Psoas muscle (tissue), 8 donors: ENCODE measurements at places on chromosomes 7 and 10. TPM values are rescaled to one million over a fixed set of nuclear protein-coding genes. Genes with fewer than 3 reads are reported as not detected.

GRCh38 chr7:135877805-135878204 lies 99.4 kb downstream of the MTPN start:
- DNase-seq, result no peak

GRCh38 chr10:43160046-43160920 lies 22.0 kb downstream of the CSGALNACT2 start:
- no peak for DNase-seq

Gene FAM24B
- total RNA-seq, result 0.74 TPM

DNA sequence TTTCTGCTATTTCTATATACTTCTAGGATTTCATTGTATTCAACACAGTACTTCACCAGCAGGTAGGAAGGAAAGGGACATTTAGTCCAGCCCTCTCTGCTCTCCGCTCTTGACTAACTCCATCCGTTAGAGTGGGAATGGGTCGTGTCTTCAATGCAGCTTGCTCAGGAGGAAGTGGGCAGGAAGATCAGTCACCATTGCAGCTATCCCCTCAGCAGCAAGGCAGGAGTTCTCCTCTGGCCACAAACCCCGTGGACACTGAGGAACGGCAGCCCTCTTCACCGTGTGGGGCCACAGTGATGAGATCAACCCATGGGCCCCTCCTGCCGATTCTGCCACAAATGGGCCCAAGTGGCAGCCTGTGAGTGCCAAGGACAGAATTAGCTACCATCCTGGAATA lies 30.2 kb upstream of the IKZF1 start:
- DNase-seq, result no peak

DNA sequence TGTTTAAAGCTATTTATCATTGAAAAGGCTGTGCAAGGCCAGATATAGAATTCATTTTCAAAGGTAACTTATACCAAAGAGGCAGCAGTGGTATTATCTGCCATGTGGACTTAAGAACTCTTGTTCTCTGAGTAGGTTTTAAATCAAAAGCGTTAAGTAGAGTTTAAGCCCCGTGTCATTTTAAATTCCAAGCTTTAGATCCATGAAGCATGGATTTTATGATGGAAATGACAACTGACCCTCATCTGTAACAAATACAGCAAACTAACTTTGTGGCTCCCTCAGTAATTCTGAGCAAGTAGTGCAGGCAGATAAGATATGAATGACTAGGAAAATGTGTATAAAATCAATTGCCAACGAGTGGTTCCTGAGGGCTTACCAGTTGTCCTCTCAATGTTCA lies 247.0 kb downstream of the WDR11 start:
- DNase-seq, result no peak

GRCh38 chr10:100656454-100656853 lies 88.9 kb upstream of the PAX2 start:
- DNase-seq, result no peak

DNA sequence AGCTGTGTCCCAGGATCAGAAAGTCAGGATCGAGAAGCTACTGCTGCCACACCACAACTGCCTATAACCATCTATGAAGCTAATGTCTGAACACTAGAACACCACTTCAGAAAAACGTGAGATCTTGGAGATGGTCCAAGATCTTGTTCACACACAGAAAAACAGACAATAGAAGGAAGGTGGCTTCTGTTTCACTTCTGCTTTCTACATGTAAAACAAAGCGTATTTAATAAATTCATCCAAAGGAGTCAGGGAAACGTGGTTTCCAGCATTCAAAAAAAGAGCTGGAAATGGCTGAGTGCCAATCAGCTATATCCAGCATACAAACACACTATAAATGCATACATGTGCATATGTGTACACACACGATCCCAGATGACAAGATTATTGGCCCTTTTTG lies 70.2 kb upstream of the CCDC71L start:
- no peak for DNase-seq

DNA sequence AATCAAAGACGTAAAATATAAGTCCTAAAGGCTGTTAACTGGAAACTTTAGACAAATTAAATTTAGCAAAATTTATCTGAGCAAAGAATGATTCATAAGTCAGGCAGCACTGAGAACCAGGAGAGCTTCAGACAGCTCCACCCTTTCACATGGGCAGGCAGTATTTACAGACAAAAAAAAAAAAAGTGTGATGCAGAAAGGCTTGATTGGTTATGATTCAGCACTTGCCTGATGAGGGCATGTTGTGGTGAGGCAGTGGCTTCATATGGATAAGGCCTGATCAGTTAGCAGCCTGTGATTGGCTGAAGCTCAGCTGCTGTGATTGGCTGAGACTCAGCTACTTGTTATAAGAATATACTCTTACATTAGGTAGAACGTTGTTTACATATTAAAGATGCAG lies 495.4 kb upstream of the POM121L12 start:
- DNase-seq, result no peak

Gene TMEM270
- total RNA-seq, result not detected

DNA sequence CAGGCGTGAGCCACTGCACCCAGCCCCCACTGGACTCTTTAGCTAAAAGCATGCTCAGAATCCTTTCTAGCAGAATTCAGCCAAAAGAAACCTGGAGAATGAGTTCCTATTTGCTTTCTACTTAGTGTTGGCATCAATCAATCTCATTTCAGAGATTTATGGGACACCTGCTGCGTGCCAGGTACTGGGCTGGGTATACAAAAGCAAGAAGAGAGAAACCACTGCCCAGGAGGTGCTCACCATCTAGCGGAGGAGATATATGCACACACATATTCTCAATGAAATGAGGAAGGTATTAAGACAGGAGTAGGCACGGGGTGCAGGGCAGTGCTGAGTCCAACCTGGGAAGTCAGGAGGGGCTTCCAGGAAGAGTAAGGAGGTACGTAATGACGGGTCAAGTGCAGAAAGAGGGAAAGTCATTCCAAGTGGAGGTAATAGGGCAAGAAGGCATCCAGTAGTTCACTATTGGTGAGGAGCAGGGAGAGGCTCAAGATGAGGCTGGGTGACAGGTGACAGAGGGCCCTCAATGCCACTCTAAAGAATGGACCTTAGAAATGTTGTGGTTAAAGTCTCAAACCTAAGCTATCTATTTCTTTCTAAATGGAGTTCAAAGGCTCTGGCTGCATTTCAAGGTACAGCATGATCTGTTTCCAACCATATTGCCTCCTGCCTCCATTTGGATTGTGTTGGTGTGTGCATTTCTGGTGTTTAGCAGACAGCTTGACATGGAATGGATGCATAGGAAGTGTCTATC lies 22.1 kb downstream of the ABLIM1 start:
- no peak for DNase-seq

DNA sequence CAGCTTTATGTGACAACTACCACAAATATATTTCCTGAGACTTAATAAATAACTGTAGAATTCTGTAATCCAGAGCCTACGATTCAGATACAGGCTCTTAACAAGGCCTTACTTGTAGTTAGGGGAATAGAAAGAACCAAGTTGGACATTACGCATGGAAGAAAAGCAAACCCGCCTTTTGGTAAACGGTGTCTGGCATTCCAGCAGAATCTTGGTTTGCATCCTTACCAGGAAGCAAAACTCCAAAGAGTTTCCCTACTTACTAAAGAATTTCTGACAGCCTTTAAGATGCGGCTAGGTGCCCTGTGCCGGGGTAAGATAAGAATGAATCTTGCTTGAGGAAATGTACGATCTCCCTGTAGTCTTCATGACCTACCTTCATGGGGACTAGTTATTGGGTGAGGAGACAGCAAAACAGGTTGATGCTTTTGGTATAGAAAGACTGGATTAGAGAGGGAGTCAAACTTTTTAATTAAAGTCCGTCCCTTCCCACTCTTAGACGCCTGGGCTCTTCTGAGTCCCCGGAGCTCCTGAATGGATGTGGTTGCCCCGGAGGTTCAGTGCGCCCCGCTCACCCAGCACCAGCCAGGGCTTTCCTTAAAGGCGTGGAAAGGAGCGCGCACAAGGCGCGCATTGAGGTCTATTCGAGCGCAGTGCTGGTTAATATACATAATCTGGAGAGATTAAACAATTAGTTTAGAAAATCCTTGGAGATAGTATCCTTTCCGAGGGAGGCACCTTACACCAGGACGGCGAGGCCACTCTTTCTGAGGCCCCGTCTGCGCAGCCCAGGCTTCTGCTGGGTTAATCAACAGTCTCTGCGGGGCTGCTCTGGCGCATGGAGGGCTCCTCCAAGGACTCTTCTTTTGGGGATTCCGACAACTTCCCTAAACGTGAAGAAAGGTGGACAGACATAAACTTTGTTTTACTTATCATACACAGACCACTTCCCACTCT lies 11.5 kb downstream of the PTF1A start:
- DNase-seq, result no peak

- DNase-seq, result no peak
Observed at GRCh38 chr7:149718730-149719049, 54.7 kb downstream of the ZNF467 start.

DNA sequence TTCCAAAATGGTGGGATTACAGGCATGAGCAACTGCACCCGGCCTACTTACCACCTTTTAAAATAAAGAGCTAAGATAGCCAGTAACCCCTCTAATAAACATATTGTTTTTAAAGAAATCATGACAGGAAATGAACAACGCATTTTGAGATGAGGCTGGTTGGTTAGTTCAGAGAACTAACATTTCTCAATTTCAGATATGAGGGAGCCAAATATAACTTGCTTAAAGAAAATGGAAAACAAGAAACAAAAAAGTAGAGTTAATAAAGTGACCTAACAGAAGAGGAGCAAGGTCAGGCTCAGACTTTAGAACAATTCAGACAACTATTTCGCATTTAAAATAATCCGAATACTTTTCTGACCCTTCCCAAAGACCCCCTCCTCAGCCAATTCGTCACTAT lies 254.9 kb upstream of the PHF14 start:
- DNase-seq, result no peak

DNA sequence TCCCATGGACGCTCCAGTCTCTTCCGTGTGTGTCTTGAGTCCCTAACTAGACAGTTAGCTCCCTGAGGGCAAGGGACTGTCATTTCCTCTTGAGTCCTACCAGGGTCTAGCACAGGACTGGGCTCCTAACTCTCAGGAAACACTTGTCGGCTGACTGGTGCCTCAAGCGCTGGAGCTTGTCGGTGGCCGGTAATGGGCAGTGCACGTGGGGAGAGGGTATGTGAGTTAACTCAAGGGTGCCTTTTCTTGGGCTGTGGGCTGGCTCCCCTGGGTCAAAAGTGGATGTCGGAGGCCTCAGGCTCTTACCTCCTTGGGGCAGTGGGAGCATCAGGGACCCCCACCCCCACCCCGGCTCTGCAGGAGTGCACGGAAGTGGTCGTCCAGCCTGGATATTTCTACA lies 32.9 kb downstream of the ZNF775 start:
- no peak for DNase-seq

GRCh38 chr10:44566786-44567185 lies 181.9 kb upstream of the CXCL12 start:
- no peak for DNase-seq

GRCh38 chr7:76364198-76364584 lies 5.4 kb upstream of the YWHAG start:
- no peak for DNase-seq

Gene CTAGE8
- total RNA-seq, result 0.15 TPM

- DNase-seq, result no peak
Observed at GRCh38 chr7:40879941-40880543, 745.2 kb downstream of the SUGCT start.

Gene RASSF4
- 44.0 TPM for total RNA-seq

Gene MCM10
- 0.10 TPM for total RNA-seq

Gene FAM53B
- 49.5 TPM for total RNA-seq
